ENCODE measurements at places on chromosomes 11 and 22.

DNA sequence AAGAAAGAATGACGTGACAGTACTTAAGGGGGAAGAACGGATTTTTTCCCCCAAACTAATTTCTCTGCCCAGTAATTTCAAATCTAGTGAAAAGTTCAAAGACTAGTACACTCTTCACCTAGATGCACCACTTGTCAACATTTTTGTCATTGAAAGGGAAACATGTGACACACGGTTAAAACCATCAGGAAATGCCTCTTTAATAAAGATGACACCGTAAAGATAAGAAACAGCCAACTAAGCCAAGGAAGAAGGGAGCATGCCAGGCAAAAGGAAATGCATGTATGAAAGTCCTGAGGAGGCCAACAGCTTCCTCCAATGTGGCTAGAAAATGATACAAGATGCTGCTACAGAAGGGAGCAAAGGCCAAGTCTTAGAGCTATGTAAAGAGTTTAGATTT lies 49.4 kb downstream of the RSF1 start:
- DNase-seq = no peak

DNA sequence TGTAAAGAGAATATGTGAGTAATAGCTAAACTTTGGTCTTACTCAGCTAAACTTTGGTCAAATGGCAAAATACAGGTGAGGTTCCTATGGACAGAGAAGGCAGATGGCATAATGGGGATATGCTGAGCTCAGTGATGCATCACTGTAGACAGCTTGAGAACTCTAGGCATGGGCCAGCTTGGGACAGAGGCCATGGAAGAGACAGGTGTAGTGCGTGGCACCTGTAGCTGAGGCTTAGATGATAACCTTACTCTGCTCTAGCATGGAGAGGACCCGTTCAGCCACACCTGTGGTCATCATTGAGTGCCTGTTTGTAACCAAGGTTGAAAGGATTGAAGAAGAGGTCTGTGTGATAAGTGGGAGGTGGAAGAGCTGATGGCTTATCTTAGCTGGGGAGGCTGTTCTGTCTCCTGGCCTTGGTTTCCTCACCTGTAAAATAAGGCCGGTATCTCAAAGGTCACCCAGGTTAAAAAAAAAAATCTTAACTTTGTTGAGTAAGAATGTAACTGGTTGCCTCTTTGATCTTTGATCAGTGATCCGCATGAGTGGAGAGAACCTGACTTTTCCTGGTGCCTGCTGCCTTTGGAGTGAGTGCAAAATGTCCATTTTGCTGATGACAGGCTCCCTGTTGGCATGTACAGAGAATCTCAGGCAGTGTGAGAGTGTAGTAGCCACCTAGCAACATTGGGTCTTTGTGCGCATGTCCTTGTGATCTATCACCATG lies 48.6 kb downstream of the ZNRF3 start:
- no peak for DNase-seq

DNA sequence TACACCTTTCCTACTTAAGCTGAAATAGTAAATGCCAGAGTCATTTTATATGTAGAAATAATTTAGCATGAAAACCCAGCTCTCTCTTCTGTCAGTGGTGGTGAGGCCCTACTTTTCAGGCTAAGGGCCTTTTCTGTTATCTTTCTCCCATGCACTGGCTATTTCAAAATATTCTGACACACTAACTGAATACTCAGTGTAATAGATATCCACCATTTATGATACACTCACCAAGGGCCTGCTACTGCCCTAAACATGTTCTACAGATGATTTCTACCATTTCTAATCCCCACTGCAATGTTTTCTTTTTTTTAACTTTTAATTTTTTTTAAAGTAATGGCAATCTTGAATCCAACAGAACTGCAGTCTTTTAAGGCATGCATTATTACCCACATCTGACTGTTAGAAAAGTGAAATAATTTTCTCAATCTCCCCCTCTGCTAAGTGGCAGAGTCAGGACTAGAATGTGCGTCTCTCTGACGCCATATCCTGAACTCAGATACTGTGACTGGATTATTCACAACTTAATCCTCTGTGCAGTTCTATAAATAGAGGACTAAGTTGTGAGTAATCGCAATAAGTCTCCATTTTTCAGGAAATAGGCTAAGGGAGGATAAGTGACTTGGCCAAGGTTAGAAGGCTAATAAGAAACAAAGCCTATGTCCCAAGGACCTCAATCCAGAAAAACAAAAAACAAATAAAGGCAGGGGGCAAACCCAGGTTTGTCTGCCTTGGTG lies 44.0 kb downstream of the GRAMD1B start:
- no peak for DNase-seq

DNA sequence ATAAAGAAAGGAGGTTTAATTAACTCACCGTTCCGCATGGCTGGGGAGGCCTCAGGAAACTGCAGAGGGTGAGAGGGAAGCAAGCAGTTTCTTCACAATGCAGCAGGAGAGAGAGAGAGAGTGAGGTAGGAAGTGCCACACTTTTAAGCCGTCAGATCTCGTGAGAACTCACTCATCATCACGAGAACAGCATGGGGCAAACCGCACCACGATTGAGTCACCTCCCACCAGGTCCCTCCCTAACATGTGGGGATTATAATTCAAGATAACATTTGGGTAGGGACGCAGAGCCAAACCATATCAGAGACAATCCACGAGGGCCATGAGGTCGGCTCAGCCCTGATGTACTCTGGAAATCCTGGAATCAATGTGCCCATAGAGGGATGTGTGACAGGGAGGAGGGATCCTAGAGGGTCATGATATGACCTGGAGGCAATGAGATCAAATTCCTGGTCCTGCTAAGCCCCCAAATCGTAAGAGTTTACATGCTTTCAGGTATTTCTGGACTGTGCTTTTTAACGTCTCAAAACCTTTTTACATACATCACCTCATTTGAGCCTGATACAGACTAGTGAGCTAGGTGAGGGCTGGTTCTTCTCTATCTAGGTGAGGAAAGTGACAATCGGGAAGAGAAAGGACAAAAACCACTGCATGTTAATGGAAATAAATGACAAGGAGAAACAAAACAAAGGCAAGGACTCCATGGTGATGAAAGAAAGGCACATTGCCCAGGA lies 19.5 kb upstream of the RASSF10 start:
- DNase-seq = no peak

GRCh38 chr11:118529584-118530175 lies 1.3 kb upstream of the TMEM25 start:
- no peak for DNase-seq

DNA sequence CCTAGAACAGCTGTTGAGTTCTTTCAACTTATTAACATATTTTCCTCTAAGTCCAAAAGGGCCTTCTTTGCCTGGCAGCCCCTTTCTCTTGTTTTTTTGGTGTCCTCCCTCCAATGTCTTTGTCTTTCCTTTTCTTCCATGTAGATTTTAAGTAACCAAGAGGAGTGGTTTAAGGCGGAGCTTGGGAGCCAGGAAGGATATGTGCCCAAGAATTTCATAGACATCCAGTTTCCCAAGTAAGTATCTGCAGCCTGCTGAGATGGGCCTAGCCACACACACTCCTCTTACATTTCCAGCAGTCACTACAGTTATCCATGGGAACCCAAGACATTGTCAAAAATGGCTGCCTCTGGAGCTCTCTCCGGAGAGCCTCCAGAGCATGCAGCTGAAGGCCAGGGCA lies 4.5 kb upstream of the TMA7B start:
- no peak for DNase-seq

GRCh38 chr11:561148-562003 lies 606 bp downstream of the RASSF7 start:
- DNase-seq = no peak

DNA sequence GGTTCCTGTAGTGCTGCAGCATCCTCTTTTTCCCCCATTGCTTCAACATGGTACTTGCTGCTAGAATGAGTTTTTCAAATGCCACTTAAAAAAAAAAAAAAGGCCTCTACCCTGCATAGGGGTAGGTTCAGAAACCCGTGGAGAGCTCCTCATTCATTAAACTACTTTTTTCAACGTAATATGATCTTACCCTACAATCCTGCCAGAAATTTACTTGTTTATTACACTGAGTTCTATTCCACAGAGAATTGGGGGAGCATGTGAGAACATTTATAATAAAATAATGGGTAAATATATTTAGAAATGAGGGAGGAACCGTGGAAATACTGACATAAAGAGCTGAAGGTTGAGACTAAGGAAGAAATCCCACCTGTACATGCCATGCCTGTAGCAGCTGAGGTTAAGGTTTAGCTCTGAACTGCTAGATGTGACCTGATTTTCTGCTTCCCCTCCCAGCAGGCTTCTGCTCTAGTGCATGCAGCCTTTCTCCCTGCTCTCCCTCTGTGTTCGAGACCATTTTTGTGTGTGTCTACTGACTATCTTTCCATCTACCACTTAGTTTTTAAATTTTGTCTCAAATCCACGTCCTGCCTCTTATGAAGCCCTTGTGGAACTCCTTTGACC lies 225.7 kb downstream of the DDX10 start:
- no peak for DNase-seq

DNA sequence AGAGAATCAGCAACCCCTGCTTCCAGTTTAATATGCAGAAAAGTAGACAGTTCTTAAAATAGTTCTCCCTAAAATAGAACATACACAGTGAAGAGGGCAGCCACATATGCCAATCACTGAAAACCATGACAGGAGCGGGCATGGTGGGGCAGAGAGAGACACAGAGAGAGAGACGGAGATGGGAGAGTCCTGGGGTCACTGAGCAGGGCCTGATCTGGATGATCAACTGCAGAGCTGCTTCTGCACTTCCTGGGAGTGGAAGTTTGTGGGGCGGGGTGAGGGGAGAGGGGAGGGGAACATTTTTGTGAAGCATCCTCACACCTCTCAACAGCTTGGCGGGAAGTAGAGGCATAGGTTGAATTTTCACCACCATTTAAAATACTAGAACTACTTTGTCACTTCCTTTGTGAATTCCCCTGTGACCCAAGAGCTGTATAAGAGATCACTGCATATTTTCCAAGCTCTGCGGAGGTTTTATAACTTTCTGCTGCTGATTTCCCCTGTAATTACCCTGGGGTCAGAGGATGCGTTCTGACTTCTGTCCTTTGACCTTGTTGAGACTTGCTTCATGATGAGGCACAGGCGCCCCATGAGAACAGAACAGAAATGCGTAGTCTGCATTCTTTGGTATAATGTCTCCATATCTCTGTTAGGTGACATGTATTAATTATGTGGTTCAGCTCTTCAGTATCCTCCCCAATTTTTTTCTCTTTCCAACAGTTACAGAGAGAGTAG lies 419.4 kb downstream of the BRD1 start:
- no peak for DNase-seq

DNA sequence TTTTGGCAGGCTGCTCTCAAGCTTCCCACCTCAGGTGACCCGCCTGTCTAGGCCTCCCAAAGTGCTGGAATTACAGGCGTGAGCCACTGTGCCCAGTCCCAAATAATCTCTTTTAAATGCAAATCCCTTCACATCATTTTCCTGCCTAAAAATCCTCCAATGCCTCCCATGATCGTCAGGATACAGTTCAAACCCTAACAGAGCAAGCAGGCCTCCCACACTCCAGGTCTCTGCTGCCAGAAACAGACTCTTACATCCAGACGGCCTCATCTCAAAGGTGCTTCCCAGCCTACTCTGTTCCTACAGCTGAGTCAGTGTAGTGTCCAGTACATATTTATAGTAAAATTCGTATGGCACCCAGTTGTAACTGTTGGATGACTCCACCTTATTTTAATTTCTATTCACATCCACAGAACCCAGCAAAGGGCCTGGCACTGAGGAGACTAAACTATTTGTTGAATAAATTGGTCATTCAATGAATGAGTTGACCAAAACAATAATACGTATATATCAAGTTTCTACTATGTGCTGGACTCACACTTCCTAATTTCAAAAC lies 8.2 kb downstream of the SIRT3 start:
- no peak for DNase-seq
